CD4-positive, alpha-beta T cell (primary cell): ENCODE measurements at places on chromosomes 7 and 10. TPM values are rescaled to one million over a fixed set of nuclear protein-coding genes. Genes with fewer than 3 reads are reported as not detected.

DNA sequence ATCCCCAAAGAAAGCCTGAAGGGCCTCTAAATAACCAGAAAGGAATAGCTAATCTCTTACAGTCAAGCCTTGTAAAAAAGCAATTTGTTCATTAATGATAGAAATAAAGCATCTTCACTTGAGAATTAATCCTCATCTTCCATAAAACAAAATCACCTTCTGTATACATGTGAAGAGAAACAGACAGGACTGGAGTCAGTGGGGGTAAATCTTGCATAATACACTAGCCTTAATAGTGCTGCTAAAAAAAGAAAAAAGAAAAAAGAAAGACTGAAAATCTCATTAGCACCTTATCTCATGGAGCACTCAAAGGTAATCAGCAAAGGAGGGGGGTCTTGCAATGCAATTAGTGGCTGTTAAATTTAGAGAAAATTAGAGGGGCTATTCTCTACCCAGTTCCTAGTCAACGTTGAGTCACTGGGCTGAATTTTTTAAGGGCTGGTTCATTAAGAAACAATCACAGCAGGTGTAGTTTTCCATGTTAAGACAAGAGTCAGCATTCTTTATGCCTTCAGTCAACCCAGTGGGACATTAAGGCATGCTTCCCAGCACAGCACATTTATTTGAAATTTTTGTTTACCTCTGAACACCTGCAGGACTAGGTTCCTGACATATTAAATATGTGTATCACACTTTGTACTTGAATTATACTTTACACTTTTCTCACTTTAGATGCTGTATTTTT is 1455.7 kb upstream of the CELF2 start:
- no peak for DNase-seq

DNA sequence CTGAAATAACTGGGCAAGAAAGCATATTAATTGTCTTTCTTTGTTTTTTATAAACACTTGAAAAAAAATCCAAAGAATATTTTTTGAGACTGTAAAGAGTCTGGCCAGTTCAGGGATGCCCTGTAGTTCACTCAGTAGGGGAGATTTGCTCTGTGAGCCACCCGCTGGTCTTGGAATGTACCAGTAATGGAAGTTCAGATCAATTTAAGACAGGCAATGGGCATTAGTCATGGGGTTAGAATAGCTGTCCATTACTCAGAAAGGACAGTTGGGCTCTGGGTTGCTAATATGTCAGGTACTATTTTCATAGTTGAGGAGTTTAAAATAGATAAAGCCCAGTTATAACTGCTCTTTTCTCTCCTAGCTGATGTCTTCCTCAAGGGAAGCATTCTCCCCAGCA is 38.7 kb downstream of the A1CF start:
- no peak for DNase-seq

- DNase-seq: no peak
Observed at GRCh38 chr10:44989597-44990301, 11.0 kb upstream of the ZNF22 start.

- no peak for DNase-seq
Observed at GRCh38 chr10:75191821-75192568, 18.6 kb upstream of the VDAC2 start.

GRCh38 chr10:63084690-63085382 is 48.3 kb upstream of the NRBF2 start:
- DNase-seq: no peak

DNA sequence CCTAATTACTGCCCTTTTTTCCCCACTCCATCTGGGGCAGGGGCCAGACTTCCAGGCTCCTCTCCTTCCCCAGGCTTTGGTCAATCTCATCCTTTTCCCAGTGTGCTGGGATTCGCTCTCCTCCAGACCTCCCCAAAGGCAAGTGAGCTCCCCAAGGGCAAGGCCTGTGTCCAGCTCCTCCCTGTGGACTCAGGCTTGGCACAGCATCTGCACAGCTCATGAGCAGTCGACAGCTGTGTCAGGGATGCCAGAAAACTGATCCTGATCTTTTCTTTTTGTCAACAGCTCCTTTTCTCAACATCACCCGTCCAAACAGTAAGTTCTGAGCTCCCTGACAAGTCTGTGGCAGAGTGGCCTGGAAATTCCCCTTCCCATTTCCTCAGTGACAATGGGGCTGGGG is 67.1 kb downstream of the C10orf120 start:
- no peak for DNase-seq

- no peak for DNase-seq
Observed at GRCh38 chr7:44595934-44596635, 10.3 kb upstream of the OGDH start.

- DNase-seq: no peak
Observed at GRCh38 chr10:49827297-49827696, 65.2 kb upstream of the OGDHL start.

- no peak for DNase-seq
Observed at GRCh38 chr10:114498413-114499111, 94.3 kb upstream of the AFAP1L2 start.

DNA sequence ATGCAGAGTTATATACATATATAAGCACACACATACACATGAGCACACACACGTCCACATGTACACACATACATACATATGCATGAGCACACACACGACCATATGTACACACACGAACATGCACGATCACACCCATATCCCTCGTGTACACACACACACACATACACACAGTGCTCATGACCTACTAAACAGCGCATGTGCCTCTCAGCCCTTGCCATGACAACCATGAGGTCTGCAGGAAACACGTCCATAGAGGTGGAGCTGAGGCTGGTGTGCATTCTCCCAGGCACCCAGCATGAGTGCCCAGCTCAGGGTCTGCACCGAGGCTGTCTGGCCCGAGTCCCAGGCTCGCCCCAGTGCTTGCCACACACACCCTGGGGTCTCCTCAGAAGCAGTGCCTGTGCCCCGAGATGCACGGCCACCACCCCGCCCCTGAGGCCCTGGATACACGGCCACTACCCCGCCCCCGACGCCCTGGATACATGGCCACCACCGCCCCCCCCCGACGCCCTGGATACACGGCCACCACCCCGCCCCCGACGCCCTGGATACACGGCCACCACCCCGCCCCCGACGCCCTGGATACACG is 529.6 kb downstream of the DNAJB6 start:
- DNase-seq: no peak

DNA sequence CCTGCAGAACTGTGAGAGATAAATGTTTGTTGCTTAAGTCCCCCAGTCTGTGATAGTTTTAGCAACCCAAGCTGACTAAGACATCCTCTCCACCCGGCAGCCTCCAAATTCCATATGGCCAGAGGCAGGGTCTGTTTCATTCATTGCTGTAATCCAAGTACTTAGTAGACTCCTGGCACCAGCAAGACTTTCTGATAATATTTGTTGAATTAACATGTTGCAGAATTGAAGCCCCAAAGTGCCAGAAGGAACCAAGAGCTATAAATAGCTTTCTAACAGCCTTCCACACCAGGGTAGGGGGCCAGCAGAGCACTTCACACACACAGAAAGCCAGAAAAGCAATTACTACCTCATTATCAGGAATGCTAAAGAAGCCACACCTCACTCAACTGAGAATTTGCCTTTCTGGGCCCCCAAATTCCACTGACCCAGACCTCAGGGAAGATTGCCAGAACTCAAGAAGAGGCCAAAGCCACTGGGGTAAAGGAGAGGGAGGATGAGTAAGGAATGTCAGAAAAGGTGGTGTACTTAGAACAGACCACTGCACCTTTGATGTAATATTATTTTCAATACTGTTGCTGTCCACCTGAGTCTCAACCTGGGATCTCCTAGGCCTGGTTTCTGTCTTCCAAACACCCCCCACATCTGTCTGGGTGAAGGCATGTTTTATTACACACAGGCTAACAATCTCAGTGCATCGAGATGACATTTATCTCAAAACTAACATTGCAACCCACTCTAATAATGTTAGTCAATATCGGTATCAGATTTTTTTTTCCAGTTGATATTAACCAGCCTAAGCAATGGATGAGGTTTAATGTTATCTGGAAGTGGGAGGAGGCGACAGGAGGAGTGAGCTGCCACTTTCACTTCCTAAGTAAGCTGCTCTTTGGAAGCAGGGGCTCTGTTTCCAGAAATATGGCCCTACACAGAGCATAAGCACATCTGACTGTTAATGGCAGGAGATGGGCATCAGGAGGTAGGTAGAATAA is 5.5 kb downstream of the NOD1 start:
- DNase-seq: no peak

DNA sequence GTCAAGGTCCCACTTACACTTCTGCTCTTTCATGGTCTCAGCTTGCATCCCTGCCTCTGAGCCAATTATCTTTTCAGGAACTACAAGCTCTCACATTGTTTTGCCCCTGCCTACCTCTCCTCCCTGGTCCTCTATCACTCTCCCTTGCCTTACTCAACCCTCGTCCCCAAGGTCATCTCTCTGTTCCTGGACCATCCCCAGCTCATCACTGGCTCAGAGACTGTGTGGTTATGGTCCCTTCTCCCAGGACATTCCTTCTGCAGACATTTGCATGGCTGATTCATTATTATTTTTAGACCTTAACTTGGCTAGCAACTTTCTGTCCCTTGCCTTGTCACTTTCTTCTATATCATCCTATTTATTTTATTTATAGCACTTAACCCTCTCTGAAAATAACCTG is 17.8 kb upstream of the GPAM start:
- DNase-seq: no peak

DNA sequence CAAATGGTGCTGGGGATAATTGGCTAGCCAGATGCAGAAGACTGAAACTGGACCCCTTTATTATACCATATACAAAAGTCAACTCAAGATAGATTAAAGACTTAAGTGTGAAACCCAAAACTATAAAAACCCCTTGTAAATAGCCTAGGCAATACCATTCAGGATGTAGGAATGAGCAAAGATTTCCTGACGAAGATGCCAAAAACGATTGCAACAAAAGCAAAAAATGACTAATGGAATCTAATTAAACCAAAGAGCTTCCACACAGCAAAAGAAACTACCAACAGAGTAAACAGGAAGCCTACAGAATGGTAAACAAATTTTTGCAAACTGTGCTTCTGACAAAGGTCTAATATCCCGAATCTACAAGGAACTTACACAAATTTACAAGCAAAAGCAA is 30.9 kb upstream of the PLXDC2 start:
- DNase-seq: no peak

DNA sequence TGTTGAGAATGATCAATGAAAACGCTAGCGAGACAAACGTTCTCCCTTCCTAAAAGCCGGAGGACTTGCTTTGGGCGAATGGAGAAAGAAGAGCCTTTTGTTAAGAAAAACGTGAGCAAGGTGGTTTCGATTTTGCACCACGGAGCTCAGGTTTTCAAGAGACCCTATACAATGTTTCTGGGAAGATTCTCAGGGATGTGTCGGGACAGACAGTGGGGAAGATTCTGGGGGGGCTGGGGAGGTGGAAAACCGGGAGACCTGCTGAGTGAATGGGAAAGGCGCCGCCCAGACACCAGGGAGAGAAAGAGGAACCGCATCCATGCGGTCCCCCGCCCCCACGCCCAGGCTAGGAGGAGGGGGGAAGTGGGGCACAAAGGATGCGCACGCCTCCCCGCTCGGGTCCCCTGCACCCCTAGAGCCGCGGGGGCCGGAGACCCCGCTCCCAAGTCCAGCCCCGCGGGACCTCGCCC is 745 bp downstream of the YWHAG start:
- DNase-seq: peak; percentile 32

- peak; percentile 49 for DNase-seq
Observed at GRCh38 chr10:101843032-101844021, at the start of gene KCNIP2. KCNIP2 (minus strand) TSS chr10:101843800; CDS start chr10:101843568, 232 bp downstream.

DNA sequence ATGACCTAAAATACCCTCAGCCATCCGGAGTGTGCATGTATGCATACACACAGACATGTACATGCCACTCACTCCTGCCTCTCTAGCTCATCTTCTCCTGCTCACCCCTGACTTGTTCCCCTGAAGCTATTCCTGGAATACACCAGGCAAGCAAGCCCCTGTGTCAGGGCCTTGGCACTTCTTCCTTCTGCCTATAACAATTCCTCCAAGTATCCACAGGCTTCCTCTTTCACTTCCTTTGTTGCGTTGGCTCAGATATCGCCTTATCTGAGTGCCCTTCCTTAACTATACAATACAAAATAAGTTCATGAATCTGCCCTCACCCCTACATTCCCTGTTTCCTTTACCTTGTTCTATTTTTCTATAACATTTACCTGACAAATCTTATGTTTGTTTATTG is 88.8 kb downstream of the NOD1 start:
- DNase-seq: no peak

DNA sequence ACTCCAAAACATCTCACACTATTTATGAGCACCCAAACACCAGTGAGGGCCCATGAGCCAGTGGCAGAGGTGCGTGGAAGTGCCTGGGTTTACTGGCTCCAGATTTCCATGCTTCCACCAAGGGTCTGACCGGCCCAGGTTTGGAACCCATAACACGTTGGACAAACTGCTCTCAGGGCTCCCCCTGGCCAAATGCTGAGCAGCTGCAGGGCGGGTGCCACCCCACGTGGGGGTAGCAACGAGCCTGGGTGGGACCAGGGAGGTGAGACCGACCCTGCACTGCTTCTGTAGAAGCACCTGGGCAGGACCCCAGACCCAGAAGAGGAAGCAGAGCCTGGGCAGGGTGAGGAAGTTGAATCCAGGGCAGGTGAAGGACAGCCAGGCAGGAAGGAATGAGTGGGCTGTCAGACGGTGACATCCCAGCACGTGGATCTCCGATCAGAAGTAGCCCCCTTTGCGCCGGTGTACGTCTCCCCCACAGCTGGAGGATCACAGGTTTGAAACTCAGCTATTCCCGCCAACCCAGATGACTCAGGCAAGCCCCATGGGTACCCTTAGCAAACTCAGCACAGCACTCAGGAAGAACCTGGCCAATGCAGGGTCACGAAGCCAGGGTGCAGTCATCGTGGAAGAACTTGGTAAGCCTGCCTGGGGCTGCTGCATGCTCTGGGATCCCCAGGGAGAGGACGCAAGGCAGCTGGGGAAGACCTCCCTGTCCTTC is 100.4 kb upstream of the DDC start:
- DNase-seq: no peak

DNA sequence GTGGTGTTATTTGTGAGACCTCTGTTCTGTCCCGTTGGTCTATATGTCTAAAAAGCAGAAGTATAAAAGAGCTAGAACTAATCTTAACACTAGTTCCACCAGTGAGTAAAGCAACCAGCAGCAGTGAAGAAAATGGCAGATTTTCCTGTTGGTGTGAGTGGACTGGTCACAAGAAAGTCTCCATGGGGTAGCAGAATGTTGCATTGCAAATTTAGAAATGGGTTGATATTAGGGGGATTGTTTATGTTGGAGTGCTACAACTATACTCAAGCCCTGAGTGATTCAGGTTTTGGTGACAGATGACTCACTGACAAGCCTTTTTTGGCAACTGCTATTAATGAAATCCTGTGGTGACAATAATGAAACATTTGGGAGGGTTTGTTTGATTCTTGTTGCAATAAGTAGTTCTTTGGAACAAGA is 5.6 kb downstream of the AVL9 start:
- DNase-seq: no peak

The WNT8B gene
- total RNA-seq: not detected

The SPDYE8 gene
- total RNA-seq: not detected

The ANKRD26 gene
- 6.2 TPM for total RNA-seq

The PLAU gene
- not detected for total RNA-seq

The ANKRD22 gene
- total RNA-seq: not detected

The ABCB4 gene
- not detected for total RNA-seq

The KCNIP2 gene
- total RNA-seq: 1.6 TPM

The PRLHR gene
- not detected for total RNA-seq

The FAM20C gene
- total RNA-seq: 1.7 TPM

The LIPN gene
- total RNA-seq: not detected

The VOPP1 gene
- 49.6 TPM for total RNA-seq

The MYL10 gene
- not detected for total RNA-seq

The FAM241B gene
- total RNA-seq: 17.5 TPM

The LIPF gene
- not detected for total RNA-seq

The SPDYE6 gene
- total RNA-seq: not detected
